A549 treated with Mapracorat at 1 μM for 4 hours (cell line): ENCODE measurements at places on chromosomes 11 and 22. TPM values are rescaled to one million over a fixed set of nuclear protein-coding genes. Genes with fewer than 3 reads are reported as not detected.

The KCNC1 gene
- 0.05 to 0.15 TPM (median 0.10 TPM) in 5 replicates for total RNA-seq

The RIC8A gene
- total RNA-seq: 117 to 140 TPM (median 122 TPM) in 5 replicates

The VSIG10L2 gene
- total RNA-seq: not detected in 5 replicates

The TMEM151A gene
- total RNA-seq: 1.9 to 4.0 TPM (median 3.6 TPM) in 5 replicates

The ANGPTL5 gene
- 0.05 to 0.10 TPM in 2 of 5 replicates, not detected in the others for total RNA-seq

The SMTNL1 gene
- total RNA-seq: not detected in 5 replicates

The KIAA0930 gene
- 61.3 to 82.8 TPM (median 77.8 TPM) in 5 replicates for total RNA-seq

The NCF4 gene
- 0.12 TPM in 1 of 5 replicates, not detected in the others for total RNA-seq

The TRIM29 gene
- 19.3 to 24.1 TPM (median 22.6 TPM) in 5 replicates for total RNA-seq

The P2RX3 gene
- total RNA-seq: 0.10 to 0.29 TPM (median 0.18 TPM) in 5 replicates

The TRIM6 gene
- total RNA-seq: 8.7 to 9.9 TPM (median 9.2 TPM) in 5 replicates

The PANX3 gene
- total RNA-seq: not detected in 5 replicates

The CACNA1I gene
- 0.02 to 0.06 TPM (median 0.05 TPM) in 5 replicates for total RNA-seq

The WNT7B gene
- 52.5 to 78.3 TPM (median 68.5 TPM) in 5 replicates for total RNA-seq

The COA4 gene
- total RNA-seq: 124 to 139 TPM (median 130 TPM) in 5 replicates

The TMEM86A gene
- total RNA-seq: 0.34 to 0.59 TPM (median 0.42 TPM) in 5 replicates

The TNNI2 gene
- total RNA-seq: 0.23 TPM in 1 of 5 replicates, not detected in the others

The KRTAP5-7 gene
- not detected in 5 replicates for total RNA-seq

The MPEG1 gene
- not detected in 5 replicates for total RNA-seq

The PKP3 gene
- 24.1 to 42.6 TPM (median 38.1 TPM) in 5 replicates for total RNA-seq

The RCN1 gene
- total RNA-seq: 159 to 167 TPM (median 167 TPM) in 5 replicates

The CCDC157 gene
- 2.4 to 3.4 TPM (median 3.2 TPM) in 5 replicates for total RNA-seq

The CCDC34 gene
- 26.8 to 34.4 TPM (median 27.0 TPM) in 5 replicates for total RNA-seq

The MOV10L1 gene
- total RNA-seq: not detected in 5 replicates

The CAT gene
- total RNA-seq: 32.8 to 39.2 TPM (median 38.9 TPM) in 5 replicates

The TRPM5 gene
- not detected in 5 replicates for total RNA-seq

The SLC17A6 gene
- total RNA-seq: not detected in 5 replicates

The SLC6A5 gene
- not detected in 5 replicates for total RNA-seq

The NLRX1 gene
- 7.5 to 11.4 TPM (median 10.3 TPM) in 5 replicates for total RNA-seq

The MUC5AC gene
- 1.1 to 2.7 TPM (median 1.8 TPM) in 5 replicates for total RNA-seq

The KRTAP5-11 gene
- total RNA-seq: not detected in 5 replicates

The SYT8 gene
- total RNA-seq: 0.12 to 0.49 TPM (median 0.26 TPM) in 5 replicates

The MAP6 gene
- total RNA-seq: 1.5 to 1.9 TPM (median 1.8 TPM) in 5 replicates

The CDCA5 gene
- 57.4 to 76.9 TPM (median 71.1 TPM) in 5 replicates for total RNA-seq

The VSTM5 gene
- not detected in 5 replicates for total RNA-seq

The KRTAP5-2 gene
- total RNA-seq: not detected in 5 replicates

The EMSY gene
- total RNA-seq: 8.3 to 13.7 TPM (median 11.3 TPM) in 5 replicates

The RPS6KA4 gene
- total RNA-seq: 46.3 to 68.4 TPM (median 63.4 TPM) in 5 replicates

The FUT4 gene
- 2.0 to 2.9 TPM (median 2.5 TPM) in 5 replicates for total RNA-seq

The PANX2 gene
- 5.1 to 7.0 TPM (median 6.5 TPM) in 5 replicates for total RNA-seq

The MICAL2 gene
- 116 to 167 TPM (median 148 TPM) in 5 replicates for total RNA-seq

The CABP7 gene
- 0.08 to 0.27 TPM (median 0.10 TPM) in 5 replicates for total RNA-seq

The TRIM49D2 gene
- 0.07 to 0.13 TPM (median 0.11 TPM) in 3 of 5 replicates, not detected in the others for total RNA-seq

The TEX54 gene
- not detected in 5 replicates for total RNA-seq

The DDX25 gene
- not detected in 5 replicates for total RNA-seq

The C11orf16 gene
- total RNA-seq: not detected in 5 replicates

The BSX gene
- not detected in 5 replicates for total RNA-seq

The MMP11 gene
- 0.08 to 0.43 TPM (median 0.27 TPM) in 5 replicates for total RNA-seq

The CBX7 gene
- 0.84 to 1.6 TPM (median 1.0 TPM) in 5 replicates for total RNA-seq

The DLG2 gene
- 0.16 to 0.34 TPM (median 0.27 TPM) in 4 of 5 replicates, not detected in the other for total RNA-seq

The UQCR10 gene
- total RNA-seq: 107 to 127 TPM (median 118 TPM) in 5 replicates

The PIWIL4 gene
- 0.19 to 0.40 TPM (median 0.29 TPM) in 5 replicates for total RNA-seq
